ENCODE measurements at places on chromosomes 13 and 19.

DNA sequence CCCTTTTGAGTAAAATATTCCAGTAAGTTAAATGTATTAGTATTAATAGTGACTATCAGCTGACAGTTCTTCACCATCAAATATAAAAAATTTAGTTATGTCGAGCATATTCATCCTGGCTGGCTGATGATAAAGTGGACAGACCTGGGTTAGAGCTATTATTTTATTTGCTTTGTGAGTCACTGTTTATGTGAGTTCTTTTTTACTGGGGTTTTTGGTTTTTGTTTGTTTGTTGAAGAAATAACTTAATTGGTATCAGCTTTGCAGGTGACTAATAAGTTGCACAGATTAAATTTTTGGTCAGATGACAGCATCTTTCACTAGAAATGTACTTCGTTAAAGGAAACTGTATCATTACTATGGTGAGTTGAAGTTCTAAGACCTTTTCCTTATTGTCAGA lies 224.7 kb downstream of the GGACT start:
- DNase-seq, result no peak

DNA sequence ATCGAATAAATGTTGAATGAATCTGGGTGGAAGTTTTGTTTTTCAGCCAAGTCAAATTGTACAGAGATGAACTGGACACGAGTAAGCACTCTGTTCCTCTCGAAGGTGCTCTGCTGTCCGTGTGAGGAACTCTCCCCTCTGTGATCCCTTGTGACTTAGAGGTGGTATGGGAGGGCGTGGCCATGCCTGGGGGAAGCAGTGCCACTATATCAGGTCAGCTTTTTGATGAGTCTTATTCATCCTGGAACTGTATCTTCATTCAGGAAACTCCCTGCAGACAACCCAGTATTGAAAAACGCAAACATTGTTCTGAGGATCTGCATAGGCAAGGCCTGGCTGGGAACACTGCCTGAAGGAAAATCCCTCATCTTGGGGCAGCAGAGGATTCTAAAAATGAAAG lies 45.7 kb upstream of the FLT1 start:
- no peak for DNase-seq

GRCh38 chr19:35641515-35642151 lies at the start of gene ETV2:
Gene ETV2, plus strand, starts transcription at chr19:35641745. Its CDS starts 716 bp downstream, at chr19:35642461.
- DNase-seq, result no peak

DNA sequence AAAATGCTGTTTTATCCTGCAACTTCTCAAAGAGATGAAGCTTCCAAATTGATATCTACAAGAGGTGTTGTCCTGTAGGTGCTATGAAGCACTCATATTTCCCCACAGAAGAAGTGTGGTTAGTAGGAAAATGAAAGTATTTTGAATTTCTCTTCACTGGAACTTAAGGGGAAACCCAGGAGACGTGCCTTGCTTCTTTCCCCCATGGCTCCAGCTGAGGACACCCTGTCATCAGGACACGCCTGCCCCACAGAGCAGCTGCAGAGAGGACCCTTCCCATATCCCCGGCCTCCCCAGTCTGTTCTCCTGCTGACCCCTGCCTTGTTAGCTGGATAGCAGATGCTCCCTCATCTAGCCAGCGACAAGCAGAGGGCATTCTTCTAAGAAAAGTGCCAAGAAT lies 371.3 kb downstream of the COG6 start:
- DNase-seq, result no peak

- DNase-seq, result no peak
Measured at GRCh38 chr13:109118521-109118920, 489.1 kb downstream of the MYO16 start.

DNA sequence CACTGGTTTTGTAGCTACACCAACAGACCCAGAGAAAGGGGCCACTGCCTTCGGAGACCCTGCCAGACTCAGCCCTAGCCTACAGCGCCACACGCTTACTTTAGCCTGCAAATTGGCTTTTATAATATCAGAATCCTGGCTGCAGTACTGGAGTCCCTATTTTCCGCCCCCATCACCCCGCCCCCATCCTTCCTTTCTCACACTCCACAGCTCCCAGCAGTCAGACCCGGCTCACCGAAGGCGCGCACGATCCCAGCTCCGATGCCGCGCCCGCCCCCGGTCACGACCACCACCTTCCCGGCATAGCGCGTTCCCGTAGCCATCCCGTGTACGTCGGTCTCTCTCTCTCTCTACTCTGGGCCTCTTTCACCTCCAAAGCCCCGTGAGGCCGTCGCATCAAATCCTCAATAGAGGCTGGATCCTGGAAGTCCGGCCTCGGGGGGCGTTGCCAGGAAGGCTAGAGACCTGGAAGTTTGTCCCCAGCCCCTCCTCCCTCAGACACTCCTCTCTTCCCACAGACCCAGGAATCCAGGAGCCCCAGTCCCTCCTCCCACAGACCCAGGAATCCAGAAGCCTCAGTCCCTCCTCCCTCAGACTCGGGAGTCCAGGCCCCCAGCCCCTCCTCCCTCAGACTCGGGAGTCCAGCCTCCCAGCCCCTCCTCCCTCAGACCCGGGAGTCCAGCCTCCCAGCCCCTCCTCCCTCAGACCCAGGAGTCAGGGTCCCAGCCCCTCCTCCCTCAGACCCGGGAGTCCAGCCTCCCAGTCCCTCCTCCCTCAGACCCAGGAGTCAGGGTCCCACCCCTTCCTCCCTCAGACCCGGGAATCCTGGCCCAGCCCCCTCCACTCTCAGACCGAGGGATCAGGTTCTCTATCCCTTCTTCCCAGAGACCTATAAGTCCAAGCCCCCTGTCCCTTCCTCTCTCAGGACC lies at the start of gene HSD17B14:
HSD17B14 (minus strand) TSS at position 403 of the 929 bp plus-strand sequence; CDS start at position 323, 80 bp downstream.
- DNase-seq, result no peak

GRCh38 chr19:34494601-34495000 lies 13.0 kb downstream of the WTIP start:
- DNase-seq, result no peak

DNA sequence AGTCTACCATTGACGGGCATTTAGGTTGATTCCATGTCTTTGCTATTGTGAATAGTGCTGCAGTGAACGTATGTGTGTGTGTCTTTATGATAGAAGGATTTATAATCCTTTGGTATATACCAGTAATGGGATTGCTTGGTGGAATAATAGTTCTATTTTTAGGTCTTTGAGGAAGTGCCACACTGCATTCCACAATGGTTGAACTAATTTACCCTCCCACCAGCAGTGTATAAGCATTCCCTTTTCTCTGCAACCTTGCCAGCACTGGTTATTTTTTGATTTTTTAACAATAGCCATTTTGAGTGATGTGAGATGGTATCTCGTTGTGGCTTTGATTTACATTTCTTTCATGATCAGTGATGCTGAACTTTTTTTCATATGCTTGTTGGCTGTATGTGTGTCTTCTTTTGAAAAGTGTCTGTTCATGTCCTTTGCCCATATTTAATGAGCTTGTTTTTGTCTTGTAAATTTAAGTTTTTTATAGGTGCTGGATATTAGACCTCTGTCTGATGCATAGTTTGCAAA lies 37.5 kb downstream of the RFC3 start:
- DNase-seq, result no peak

GRCh38 chr19:4908360-4908759 lies 941 bp upstream of the UHRF1 start:
- DNase-seq, result no peak

- DNase-seq, result no peak
Measured at GRCh38 chr13:75751350-75751749, 115.2 kb downstream of the LMO7 start.

GRCh38 chr13:110274687-110275086 lies 32.3 kb downstream of the COL4A1 start:
- no peak for DNase-seq

DNA sequence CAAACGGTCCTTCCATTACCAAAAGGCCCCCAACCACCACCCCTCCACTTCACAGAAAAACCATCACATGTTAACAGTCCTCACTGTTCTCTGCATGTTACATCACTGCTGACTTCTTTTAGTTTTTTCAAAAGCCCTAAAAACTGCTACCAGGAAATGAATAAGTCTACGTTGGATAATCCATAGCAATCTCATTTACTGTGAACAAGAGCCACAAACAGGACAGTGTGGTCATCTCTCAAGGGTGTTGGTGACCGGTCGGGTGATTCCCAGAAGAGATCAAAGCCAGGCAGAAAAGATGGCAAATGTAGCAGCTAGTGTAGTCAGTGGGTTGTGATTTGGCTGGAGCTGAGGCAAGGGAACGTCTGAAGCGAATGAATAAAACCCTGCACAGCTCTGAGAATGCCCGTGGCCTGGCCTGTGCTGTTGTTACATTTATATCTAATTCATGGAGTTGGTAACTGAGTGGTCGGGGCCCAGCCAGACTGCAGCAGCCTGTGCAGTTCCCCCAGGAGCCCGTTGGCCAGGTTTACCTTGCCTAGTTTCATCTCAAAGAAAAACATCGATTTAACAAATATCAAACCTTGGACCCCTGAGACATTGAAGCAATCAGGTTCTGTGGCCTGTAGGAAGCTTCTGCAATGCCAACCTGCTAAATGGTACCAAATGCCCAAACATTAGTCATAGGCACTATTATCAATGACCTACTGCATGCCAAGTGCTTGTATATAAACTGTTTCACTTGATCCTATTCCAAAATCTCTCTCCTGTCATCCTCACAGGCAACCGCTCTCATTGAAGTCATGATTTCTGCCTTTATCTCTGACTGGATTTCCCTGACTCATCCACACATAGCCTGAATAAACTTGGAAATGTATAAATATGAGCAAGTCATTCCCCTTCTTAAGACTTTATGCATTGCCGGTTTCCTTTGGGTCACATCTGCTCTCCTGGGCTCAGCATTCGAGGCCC lies 153.8 kb upstream of the SERP2 start:
- DNase-seq, result no peak

DNA sequence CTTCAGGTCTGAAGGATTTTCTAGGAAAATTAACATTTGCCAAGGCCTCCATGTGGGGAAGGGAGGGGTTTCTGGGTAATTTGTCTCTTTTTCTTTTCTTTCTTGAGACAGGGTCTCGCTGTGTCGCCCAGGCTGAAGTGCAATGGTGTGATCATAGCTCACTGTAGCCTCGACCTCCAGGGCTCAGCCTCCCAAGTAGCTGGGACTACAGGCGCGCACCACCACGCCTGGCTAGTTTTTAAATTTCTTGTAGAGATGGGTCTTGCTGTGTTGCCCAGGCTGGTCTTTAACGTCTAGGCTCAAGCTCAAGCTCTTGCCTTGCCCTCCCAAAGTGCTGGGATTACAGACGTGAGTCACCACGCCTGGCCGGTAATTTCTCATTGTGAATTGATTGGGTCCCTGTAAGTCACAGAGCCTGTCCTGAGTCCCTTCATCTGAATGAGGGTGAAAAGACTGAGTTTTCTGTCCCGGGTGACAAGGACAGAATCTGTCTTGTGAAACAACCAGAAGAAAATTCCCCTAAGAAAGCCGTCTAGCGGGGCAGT lies 10.0 kb upstream of the SPC24 start:
- DNase-seq, result no peak

- DNase-seq, result no peak
Measured at GRCh38 chr13:20610006-20610405, 43.0 kb downstream of the IFT88 start.

DNA sequence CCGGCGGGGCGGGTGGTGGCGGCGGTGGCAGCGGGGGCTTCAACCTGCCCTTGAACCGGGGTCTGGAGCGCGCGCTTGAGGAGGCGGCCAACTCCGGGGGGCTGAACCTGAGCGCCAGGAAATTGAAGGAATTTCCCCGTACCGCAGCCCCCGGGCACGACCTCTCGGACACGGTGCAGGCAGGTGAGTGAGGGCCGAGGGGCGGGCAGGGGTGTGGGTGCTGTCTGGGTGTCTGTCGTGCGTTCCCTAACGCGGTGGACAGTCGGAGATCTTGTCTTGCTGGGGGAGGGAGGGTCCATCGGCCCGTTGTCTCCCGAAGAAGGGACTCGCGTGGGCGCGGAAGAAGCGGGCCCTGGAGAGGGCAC lies 533 bp downstream of the LRCH1 start:
- no peak for DNase-seq

GRCh38 chr13:98775386-98775785 lies 22.9 kb upstream of the SLC15A1 start:
- no peak for DNase-seq

DNA sequence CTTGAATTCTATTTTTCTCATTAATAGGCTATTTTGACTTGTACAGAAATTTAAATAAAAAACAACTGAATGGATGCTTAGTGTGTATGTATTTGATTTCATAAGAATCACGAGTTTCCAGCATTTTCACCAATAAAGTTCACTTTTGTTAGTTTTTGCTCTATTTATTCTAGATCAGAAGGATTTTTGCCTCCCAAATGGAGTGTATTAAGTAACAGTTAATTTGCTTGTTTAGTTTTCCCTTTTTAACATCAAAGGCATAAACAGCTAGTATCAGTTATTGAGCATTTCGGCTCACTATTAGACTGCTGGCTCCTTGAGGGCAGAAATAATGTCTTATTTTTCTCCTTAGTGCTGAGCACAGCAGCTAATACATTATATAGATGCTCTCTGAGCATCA lies 414.1 kb downstream of the FGF9 start:
- no peak for DNase-seq

Data from esophagus squamous epithelium (tissue), 5 donors.